ENCODE measurements at places on chromosomes 11 and 22.
A peak's percentile ranks its signal among the peaks of the same experiment; 100 is the strongest.

GRCh38 chr11:11335043-11335442 lies 18.0 kb downstream of the CSNK2A3 start:
- DNase-seq: no peak

- no peak for DNase-seq
These were observed 881.8 kb downstream of the BRD1 start for GRCh38 chr22:48945621-48946458.

GRCh38 chr11:131896978-131897615 lies 526.7 kb downstream of the NTM start:
- DNase-seq: peak; percentile 73

DNA sequence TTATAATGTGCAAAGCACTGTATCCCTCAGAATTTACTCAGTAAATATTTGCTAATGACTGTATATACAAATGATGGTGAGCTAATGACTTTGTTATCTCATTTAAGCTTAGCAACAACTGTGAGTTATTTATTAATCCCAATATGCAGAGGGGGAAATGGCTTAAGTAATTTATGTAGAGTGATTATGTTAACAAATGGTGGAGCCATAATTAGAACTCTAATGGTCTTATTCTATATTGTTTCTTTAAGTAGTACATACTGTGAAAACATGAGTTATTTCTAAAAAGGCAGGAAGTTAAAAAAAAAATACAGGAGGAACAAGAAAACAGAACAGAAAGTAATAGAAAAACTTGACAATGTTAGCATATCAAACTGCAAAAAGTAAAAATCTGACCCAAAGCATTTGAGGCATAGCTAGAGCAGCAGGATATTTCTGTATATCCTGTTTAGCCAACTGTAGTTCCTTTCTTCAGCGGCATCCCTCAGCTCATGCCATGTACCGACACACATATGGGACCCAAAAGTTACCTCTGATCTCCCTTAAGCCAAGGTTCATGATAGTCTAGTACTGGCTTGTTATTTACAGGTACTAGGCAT lies 94.2 kb downstream of the FCHSD2 start:
- DNase-seq: no peak

- DNase-seq: no peak
These were observed 25.3 kb upstream of the POLA2 start for GRCh38 chr11:65236194-65237059.

DNA sequence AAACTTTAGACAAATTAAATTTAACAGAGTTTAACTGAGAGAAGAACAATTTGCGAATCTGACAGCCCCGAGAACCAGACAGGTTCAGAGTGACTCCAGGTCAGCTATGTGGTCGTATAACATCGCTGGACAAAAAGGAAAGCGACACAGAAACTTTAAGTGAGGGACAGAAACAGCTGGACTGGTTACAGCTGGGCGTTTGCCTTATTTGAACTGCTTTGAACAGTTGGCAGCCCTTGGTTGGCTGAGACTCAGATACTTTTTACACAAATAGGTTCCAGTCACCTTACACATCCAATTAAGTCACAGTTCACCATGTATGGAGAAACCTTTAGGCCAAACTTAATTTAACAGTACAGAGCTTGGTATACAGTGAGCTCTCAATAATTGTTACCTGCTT lies 436.9 kb downstream of the GUCY1A2 start:
- DNase-seq: no peak

DNA sequence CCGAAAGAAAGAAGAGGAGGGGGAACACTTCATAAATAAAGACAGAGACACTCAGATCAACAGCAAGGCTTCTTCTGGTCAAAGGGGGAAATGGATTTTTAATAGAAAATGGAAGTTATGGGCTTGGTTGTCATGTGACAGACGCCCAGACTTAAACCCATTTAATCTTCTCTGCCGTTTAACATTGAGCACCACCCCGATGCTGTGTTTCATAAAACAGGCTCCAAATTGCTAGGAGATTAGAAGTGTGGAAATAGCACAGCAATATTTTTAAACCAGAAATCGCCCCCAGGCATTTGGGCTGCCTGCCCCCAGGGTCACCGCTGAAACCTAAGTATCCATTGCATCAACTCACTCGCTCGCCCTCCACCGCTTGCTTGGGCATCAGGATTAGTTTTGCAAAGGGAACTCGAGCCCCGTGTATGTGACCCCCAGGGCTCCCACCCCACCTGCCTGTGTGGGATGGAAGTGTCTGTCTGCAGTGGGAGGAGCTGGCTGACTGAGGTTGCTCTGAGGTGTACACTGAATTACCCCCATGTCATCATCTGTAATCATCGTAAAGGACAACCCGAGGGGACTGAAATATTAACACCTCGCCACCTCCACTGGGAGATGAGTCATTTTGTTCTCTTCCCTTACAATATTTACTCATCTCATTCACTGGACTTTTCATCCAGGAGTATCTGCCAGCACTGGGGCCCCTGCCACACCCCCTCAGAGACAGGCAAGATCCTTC lies 10.7 kb downstream of the DSCAML1 start:
- DNase-seq: no peak

GRCh38 chr11:12799334-12799835 lies 125.2 kb downstream of the TEAD1 start:
- no peak for DNase-seq

DNA sequence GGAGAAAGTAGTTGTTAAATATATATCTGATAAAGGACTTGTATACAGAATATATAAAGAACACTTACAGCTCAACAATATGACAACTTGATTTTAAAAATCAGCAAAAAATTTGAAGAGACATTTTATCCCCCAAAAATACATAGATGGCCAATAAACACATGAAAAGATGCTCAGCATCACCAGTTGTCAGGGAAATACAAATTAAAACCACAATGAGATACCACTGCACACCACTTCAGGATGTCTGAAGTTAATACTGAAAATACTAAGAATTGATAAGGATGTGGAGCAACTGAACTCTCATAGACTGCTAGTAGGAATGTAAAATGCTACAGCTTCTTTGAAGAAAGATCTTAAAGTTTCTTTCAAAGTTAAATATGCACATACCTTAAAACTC lies 49.2 kb downstream of the KREMEN1 start:
- no peak for DNase-seq

DNA sequence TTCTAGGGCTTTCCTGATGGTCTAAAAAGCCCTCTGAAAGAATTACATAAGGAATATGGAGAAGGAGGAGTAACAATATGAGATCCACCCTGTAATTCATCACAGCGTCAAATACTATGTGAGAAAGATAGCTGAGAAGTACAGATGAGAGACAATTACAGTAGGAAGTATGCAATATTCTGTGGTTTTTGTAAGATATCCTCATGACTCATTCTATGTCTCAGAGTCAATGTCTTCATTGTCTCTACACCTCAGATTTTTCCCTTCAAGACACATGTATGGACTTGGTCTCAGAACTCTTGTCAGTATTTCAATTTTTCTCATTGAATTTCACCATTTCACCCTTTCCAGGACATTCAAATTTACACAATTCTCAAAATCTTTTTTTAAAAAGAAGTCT lies 343.3 kb upstream of the CTSC start:
- DNase-seq: no peak

DNA sequence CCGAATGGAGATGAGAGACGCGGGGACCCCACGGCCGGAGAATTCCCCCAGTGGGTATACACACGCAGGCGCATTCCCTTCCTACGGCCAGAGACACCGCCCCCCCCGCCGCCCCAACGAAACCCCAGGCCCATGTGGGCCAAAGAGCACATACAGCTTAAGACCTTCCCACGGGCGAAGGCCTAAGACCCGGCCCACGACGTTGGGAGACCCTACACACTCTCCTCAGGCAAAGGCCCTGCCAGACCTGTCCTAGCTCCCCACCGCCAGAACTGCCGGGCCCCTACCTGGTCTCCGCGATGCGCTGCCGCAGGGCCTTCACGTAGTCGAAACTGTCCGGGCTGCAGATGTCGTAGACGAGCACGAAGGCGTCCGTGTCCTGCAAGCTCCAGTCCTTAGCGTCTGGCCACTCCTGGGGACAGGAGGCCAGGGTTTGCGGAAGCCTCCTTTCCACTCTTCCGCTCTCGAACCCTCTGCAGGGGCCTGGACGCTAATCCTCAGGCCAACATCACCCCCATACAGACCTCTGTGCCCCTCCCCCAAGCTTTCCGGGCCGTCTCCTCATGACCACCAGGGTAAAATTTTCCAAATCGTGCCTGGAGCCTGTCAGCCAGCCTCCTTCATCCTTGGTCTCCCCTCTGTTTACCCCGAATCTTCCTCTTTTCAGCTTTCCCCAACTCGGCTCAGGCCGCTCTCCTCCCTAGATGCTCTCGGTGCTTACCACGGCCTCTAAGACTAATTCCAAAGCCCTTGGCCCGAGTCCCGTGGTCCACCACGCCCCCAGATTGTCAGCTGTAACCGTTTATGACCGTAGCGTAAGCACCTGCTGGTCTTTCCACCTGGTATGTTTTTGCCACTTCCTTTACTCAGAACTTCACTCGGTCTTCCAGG lies 1.7 kb downstream of the RASL10A start:
- DNase-seq: no peak

Measured in kidney glomerular epithelial cell (primary cell).